ENCODE measurements at places on chromosomes 2 and 18.

GRCh38 chr2:95166065-95166763 is 605 bp downstream of the ZNF2 start:
- DNase-seq: no peak

DNA sequence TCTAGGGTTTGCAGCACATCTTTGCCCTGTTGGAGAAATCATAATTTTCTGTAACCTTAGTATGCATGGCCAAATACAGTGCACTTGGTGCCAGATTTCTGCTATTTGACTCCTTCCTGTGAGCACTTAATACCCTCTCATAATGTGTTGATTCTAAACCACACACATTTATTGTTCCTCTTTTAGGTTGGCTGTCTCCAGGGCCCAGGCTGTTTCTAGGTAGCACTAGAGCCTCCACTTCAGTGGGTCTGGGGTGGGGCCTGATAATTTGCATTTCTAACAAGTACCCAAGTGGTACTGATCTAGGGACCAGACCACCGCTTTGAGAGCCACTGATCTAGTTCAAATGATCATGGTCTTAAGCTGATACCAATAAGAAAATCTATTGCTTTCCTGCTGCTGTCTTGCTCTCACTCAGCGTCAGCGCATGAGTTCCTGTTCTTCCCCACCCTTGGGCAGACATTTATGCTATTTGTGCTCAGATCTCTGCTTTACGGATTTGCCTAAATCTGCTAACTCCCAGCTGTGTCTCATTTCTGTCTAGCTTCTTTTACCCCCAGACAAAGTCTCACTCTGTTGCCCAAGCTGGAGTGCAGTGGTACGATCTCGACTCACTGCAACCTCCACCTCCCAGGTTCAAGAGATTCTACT is 7.4 kb downstream of the PTRHD1 start:
- DNase-seq: no peak

GRCh38 chr2:160825433-160825832 is 331.8 kb upstream of the RBMS1 start:
- DNase-seq: no peak

DNA sequence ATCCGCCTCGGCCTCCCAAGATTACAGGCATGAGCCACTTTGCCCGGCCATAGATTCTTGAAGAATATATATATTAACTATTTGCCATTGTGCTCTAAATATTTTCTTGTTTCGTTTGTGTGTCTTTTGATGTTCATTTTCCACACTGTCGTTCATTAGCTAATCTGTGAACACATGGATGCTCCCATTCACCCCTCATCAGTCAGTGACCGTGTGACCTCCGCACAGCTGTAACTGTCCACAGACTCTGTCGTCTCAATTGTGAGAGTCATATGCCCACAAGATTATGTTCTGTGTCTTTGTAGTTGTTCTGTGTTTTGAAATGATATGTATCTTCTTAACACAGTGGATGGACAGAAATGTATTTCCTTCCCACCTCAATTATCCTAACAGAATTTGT is 29.6 kb downstream of the RAMP1 start:
- no peak for DNase-seq

DNA sequence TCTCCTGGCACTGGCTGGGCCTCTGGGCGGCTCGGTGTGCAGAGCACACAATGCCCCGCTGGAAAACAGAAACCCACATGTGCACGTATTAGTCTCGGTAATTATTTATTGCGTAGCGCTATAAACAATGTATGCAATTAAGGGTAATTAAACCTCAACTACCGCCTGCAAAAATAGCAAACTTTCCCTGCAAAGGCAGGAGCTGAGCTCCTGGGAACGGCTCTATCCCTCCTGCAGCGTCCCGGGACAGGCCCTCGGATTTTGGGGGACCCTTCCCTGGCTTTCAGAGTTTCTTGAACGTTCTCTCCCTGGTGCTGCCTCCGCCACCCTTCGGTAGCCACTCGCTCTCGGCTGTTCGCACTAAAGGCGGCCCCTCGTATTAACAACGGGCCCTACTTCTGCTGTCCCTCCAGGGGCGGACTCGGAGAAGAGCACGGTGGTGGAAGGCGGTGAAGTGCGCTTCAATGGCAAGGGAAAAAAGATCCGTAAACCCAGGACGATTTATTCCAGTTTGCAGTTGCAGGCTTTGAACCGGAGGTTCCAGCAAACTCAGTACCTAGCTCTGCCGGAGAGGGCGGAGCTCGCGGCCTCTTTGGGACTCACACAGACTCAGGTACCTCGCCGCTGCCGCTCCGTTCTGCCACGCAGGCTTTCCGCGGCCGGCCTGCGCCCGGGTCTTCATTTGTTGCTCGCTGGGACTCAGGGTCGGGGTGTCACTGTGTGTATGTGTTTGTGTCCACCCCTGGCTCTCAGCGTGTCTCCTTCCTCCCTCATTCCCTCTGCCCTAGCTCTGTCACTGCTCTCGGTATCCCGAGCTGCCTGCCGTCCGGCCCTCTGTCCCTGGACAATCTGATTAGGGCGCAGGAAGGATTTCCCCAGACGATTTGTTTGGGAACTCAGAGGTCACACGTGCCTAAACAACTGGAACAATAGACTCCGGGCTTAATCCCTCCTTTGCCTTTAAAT is 1.2 kb downstream of the DLX1 start:
- DNase-seq: peak; percentile 57

GRCh38 chr2:163906410-163906809 is 170.6 kb upstream of the FIGN start:
- no peak for DNase-seq

DNA sequence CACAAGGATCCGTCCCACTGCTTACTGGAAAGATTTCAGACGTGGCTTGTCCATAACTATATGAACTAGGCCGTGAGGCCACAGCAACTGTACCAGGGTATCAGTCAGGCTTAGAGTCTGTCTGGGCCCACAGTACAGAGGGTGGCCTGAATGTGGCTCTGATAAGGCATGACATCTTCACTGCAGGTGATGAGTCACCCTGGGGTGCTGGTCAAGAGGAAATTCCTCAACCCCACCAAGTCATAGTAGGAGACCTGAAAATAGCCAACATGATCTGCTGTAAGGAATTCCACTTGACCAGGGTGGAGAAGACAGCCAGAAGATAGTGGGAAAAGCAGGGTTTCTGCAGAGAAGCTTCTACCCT is 107.7 kb downstream of the INHBB start:
- DNase-seq: no peak

GRCh38 chr2:59540864-59541263 is 1012.6 kb downstream of the BCL11A start:
- no peak for DNase-seq

GRCh38 chr18:58866773-58867150 is 2.1 kb downstream of the ZNF532 start:
- no peak for DNase-seq

DNA sequence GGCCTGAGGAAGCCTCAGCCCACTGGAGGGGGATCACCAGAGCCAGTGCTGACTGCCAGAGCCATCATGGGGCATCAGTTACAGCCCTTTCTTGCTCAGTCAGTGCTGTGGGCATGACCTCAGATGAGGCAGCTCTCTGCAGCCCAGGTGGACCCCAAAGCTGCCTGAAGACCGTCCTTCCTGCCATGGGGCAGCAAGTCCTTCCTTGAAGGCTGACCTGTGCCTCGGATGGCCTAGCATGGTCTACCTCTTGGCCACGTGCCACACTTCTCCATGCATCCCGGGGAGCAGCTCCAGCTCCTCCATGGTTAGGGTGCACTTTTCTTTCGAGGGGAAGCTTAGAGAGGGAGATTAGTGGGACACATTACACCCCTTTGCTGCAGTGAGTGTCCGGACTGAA is 233.4 kb downstream of the VAPA start:
- no peak for DNase-seq

DNA sequence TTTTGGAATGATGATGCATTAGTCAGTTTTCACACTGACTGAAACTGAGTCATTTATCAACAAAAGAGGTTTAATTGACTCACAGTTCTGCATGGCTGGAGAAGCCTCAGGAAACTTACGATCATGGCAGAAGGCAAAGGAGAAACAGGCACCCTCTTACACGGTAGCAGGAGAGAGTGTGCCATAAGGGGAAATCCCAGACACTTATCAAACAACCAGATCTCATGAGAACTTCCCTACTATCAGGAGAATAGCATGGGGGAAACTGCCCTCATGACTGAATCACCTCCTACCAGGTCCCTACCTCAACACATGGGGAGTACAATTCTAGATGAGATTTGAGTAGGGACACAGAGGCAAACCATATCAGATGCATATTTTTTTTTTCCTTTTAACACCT is 504.5 kb upstream of the VRK2 start:
- no peak for DNase-seq

All from activated naive CD4-positive, alpha-beta T cell treated with Interleukin-2 at 50 U/mL for 16 hours (primary cell).